Pancreas (tissue), 10 donors: ENCODE measurements at places on chromosomes 7 and 10. TPM values are rescaled to one million over a fixed set of nuclear protein-coding genes. Genes with fewer than 3 reads are reported as not detected.

- no peak overlapping the region for H3K27ac ChIP-seq
- no peak for DNase-seq
- H3K4me3 ChIP-seq, result no peak overlapping the region
- H3K4me1 ChIP-seq, result peaks cover 5% of the 10 kb centered on the region
- no peaks in the 10 kb centered on the region for H3K36me3 ChIP-seq
These were observed 172.9 kb downstream of the TMEM26 start for GRCh38 chr10:61280303-61280702.

- DNase-seq, result no peak
- no peaks in the 10 kb centered on the region for H3K4me1 ChIP-seq
These were observed 157.1 kb downstream of the GPAM start for GRCh38 chr10:112026438-112026837.

GRCh38 chr7:18831419-18831818, 286.0 kb downstream of the TWIST1 start:
- no peak for DNase-seq
- no peak overlapping the region for H3K27ac ChIP-seq

DNA sequence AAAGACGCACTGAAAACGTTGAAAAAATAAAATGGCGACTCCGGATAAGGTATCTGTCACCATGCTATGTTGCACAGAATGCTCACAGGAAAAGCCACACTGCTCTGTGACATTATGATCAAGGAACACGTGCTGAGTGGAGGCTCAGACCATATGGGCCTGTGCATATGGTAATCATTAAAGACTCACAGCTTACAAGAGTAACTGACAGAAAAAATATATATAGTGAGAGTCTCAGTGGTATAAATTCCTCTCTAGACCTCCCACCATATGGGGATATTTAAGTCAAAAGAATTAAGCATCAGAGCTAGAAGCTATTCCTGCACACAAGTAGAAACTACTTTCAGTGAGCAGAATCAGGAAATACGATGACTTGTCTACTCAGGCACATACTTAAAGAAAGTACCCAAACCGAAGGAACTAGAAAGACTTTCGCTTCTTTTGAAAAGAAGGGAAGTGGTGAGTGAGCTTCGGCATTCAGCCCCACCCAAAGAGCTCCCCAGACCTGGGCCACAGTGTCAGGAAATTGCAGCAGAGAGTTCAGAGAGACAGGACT, 65.1 kb upstream of the MPP7 start:
- DNase-seq, result no peak
- H3K27ac ChIP-seq, result no peak overlapping the region
- H3K27me3 ChIP-seq, result no peaks in the 10 kb centered on the region
- no peak overlapping the region for H3K4me3 ChIP-seq

DNA sequence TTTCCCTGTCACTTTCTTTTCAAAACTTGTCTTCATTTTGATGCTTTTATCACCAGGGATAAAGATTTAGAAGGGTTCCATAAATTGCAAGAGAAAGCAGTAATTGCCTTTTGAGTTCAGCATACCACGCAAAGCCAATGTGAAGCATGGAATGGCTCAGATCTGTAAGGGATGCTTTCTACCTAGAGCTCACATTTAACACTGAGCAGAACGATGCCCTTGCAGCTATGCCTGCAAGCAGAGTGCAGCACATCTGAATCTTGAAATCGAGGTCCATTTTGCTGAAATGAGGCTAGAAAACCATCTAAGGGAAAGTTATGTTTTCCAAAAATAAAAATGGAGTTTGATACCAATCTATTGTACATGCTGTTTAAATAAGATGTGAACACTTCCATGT, 171.2 kb upstream of the CELF2 start:
- H3K27ac ChIP-seq, result no peak overlapping the region
- DNase-seq, result no peak
- H3K4me1 ChIP-seq, result no peaks in the 10 kb centered on the region
- H3K36me3 ChIP-seq, result no peaks in the 10 kb centered on the region
- H3K27me3 ChIP-seq, result no peaks in the 10 kb centered on the region

GRCh38 chr10:117631276-117632145, 89.0 kb downstream of the EMX2 start:
- no peak overlapping the region for H3K4me3 ChIP-seq
- no peak for DNase-seq
- H3K36me3 ChIP-seq, result no peaks in the 10 kb centered on the region
- no peaks in the 10 kb centered on the region for H3K4me1 ChIP-seq

The SNCG gene
- total RNA-seq, result 1.8 TPM

DNA sequence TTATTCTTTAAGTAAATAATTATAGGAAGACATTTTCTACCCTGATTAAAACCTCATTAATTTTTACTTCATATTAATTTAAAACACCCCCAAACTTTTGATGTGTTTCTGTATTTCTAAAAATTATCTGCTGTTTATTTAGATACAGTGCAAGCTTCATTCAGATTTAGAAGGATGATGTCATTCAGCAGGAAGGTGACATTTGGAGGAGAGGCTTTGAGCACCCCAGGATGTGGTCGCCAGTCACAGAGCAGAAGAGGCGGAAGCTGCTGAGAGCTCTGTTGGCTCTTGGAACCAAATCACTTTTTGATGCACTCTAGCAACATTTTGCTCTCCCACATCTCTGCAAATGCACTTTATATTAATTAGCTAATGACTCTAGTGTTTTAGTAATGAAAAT, 233.9 kb upstream of the CACNA2D1 start:
- H3K36me3 ChIP-seq, result no peaks in the 10 kb centered on the region
- no peak overlapping the region for H3K4me3 ChIP-seq
- no peaks in the 10 kb centered on the region for H3K27me3 ChIP-seq
- no peaks in the 10 kb centered on the region for H3K4me1 ChIP-seq
- DNase-seq, result no peak

DNA sequence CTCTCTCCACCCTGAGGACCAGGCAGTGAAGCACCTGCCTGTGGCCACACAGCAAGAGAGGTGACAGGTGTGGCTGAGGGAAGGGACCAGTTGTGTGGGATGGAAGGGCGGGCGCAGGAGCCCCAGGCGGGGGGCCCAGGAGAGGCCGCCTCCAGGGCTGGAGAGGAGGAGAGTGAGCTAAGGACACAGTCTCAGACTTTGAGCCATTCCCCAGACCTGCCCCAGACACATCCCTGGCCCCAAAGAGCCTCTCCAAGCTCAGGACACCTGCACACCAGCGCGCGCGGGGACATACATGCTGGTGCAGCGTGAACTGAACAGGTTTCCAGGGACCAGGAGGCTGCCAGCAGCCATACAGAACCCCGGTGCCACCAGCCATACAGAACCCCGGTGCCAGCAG, 237.3 kb downstream of the MAD1L1 start:
- no peak for DNase-seq
- H3K4me1 ChIP-seq, result no peaks in the 10 kb centered on the region
- H3K4me3 ChIP-seq, result no peak overlapping the region
- H3K27me3 ChIP-seq, result no peaks in the 10 kb centered on the region
- no peak overlapping the region for H3K27ac ChIP-seq

DNA sequence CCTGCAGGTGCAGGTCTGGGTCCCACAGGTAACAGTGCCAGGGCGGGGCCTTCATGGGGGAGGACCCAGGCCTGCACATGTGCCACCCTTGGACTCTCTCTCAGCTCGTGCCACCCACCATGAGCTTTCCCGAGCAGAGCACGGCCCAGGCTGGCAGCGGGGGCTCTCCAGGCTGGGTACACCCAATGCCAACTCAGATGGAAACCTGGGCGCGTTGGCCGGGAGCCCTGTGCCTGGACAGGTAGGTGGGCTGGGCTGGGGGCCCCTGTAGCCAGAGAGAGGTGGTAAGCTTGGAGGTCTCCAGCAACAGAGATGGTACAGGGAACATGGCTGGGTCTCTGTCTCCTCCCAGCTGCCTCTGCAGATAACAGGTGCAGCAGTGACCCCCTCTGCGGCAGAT, 69.9 kb upstream of the ADARB2 start:
- DNase-seq, result no peak
- H3K4me1 ChIP-seq, result no peaks in the 10 kb centered on the region
- no peaks in the 10 kb centered on the region for H3K36me3 ChIP-seq
- H3K4me3 ChIP-seq, result no peak overlapping the region

The NANOS1 gene
- total RNA-seq, result 0.47 TPM

The NFE2L3 gene
- total RNA-seq, result 10.3 TPM

DNA sequence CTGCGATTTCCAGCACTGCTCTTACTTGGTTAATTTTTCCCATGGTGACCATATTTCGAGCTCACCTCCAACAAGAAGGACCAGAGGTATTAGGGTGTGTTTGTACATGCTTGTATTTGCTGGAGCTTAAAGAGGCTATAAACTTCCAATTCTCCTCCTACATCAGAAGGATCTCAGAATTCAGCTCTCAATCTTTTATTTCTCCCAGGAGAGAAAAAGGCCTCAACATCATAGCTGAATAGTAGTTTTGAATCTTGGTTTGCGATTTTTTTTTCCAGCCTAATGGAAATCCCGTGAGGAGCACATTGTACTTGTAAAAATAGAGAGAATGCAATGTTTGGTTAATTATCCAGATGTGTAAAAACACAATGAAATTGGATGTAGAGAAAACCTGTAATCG, 69.7 kb downstream of the CPVL start:
- H3K4me1 ChIP-seq, result no peaks in the 10 kb centered on the region
- no peak overlapping the region for H3K27ac ChIP-seq
- no peaks in the 10 kb centered on the region for H3K27me3 ChIP-seq
- no peak for DNase-seq
- no peak overlapping the region for H3K4me3 ChIP-seq

GRCh38 chr7:50687096-50687495, 95.6 kb downstream of the GRB10 start:
- no peaks in the 10 kb centered on the region for H3K36me3 ChIP-seq
- no peak overlapping the region for H3K27ac ChIP-seq
- no peak for DNase-seq
- H3K27me3 ChIP-seq, result no peaks in the 10 kb centered on the region
- H3K4me3 ChIP-seq, result no peak overlapping the region

DNA sequence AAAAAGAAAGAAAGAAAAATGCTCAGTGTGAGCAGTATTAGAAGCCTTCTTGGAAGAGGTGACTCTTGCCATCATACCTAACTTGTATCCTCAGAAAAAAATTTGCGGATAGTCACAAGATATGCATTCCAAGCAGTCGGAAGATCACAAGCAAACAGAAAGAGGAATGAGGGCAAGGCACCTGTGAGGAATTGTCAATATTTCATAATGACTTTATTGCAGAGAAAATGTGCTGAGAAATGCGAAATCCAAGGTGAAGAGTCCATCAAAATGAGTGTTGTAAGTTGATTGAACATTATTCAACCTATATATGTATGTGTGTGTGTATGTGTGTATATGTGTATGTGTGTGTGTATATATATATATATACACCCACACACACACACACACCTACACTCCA, 1624.7 kb upstream of the LRRTM3 start:
- no peaks in the 10 kb centered on the region for H3K36me3 ChIP-seq
- no peaks in the 10 kb centered on the region for H3K27me3 ChIP-seq

- H3K27me3 ChIP-seq, result no peaks in the 10 kb centered on the region
- H3K27ac ChIP-seq, result no peak overlapping the region
- no peak overlapping the region for H3K4me3 ChIP-seq
- H3K36me3 ChIP-seq, result no peaks in the 10 kb centered on the region
- H3K4me1 ChIP-seq, result no peaks in the 10 kb centered on the region
- peak; percentile 90 for DNase-seq
These were observed 33.2 kb upstream of the MKRN1 start for GRCh38 chr7:140512317-140513000.

DNA sequence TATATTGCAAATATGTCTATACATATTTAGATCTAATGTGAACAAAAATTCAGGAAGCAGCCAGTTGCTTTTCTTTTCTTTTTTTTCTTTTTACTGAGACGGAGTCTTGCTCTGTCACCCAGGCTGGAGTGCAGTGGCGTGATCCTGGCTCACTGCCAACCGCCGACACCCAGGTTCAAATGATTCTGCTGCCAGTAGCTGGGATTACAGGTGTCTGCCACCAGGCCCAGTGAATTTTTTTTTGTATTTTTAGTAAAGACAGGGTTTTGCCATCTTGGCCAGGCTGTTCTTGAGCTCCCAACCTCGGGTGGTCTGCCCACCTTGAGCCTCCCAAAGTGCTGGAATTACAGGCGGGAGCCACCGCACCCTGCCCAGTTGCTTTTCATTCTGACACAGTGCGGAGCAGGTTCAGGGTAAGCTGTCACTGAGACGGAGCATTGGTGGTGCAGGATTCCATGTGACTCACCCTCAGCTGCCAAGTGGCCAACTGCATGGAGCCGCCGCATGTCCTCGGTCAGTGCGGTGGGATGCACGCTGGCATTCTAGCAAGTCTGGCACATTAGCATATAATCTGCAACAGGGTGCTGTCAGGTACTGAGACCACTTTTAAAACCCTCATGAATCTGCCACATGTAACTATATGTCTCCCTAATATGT, 362.7 kb downstream of the DNAJB6 start:
- no peaks in the 10 kb centered on the region for H3K36me3 ChIP-seq
- no peaks in the 10 kb centered on the region for H3K27me3 ChIP-seq
- no peak overlapping the region for H3K4me3 ChIP-seq
- no peak overlapping the region for H3K27ac ChIP-seq
- peak; percentile 22 for DNase-seq

DNA sequence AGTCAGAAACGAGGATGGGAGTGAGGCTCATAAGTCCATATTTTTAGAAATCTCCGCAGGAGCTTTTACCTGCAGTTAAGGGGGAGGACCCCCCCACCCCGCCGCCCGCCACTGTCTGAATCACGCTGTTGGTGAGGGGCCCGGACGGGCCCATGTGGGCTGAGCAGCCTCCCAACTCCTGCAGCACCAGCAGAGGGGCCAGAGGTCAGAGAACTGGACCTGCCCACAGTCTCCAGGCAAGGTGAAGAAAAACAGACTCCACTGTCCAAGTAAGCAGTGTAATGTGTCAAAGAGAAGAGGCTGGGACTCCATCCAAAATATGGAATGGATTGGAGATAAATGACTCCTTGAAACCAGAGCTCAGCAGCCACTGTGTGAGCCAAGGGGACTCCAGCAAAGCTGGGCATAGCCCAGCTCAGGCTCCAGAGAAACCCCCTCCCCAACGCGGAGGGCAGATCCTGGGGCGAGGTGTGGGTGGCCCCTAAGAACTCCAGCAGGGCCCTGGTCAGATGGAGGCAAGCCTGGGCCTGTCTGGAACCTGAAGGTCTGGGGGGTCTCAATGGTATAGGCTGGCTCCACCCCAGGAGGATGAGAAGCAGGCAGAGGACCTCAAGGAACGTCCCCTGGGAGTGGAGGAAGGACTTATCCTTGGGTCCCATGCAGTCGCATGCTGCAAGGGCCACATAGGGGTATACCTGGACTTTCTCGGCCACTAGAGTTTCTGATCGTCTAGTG, 128.5 kb upstream of the TNS3 start:
- no peak overlapping the region for H3K4me3 ChIP-seq
- no peaks in the 10 kb centered on the region for H3K36me3 ChIP-seq
- H3K27ac ChIP-seq, result no peak overlapping the region
- no peaks in the 10 kb centered on the region for H3K4me1 ChIP-seq
- no peaks in the 10 kb centered on the region for H3K27me3 ChIP-seq

The OR2A7 gene
- total RNA-seq, result 2.9 TPM

DNA sequence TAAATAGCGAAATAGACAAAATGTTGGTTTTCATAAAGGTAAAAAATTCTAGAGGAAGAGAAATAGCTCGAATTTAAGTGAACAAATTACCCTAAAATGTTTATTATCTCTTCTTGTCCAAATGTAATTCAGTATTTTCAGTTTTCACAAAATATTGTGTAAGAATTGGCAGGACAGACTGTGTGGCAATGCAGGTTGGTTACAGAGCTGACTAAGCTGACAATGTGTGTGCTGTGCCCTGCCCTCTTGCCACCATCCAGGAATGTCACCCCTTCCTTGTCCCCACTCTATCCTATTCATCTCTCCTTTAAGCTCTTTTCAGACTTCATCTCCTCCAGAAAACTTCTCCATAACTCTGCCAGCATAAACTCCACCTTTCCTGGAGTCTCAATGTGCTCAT, 46.1 kb downstream of the COL28A1 start:
- no peaks in the 10 kb centered on the region for H3K27me3 ChIP-seq
- H3K27ac ChIP-seq, result no peak overlapping the region
- no peak for DNase-seq
- no peak overlapping the region for H3K4me3 ChIP-seq
- H3K36me3 ChIP-seq, result peaks cover 16% of the 10 kb centered on the region
- no peaks in the 10 kb centered on the region for H3K4me1 ChIP-seq
